ENCODE measurements at places on chromosomes 11 and 22. TPM values are rescaled to one million over a fixed set of nuclear protein-coding genes. Genes with fewer than 3 reads are reported as not detected.
A peak's percentile ranks its signal among the peaks of the same experiment; 100 is the strongest.

- DNase-seq = no peak
- no peaks in the 10 kb centered on the region for H3K27me3 ChIP-seq
- no peaks in the 10 kb centered on the region for H3K36me3 ChIP-seq
- no peak overlapping the region for H3K4me3 ChIP-seq
- H3K4me1 ChIP-seq = no peaks in the 10 kb centered on the region
Measured at GRCh38 chr11:86237267-86237804, 7.2 kb upstream of the EED start.

GRCh38 chr11:69475141-69475865, 6.2 kb upstream of the LINC01488 start:
- no peaks in the 10 kb centered on the region for H3K4me1 ChIP-seq
- no peak for DNase-seq
- no peaks in the 10 kb centered on the region for H3K36me3 ChIP-seq

GRCh38 chr22:40180403-40180802, 2.7 kb downstream of the TNRC6B start:
- H3K36me3 ChIP-seq = no peaks in the 10 kb centered on the region
- no peak overlapping the region for H3K27ac ChIP-seq
- peak overlapping the region; percentile 58 for H3K4me3 ChIP-seq
- DNase-seq = no peak

DNA sequence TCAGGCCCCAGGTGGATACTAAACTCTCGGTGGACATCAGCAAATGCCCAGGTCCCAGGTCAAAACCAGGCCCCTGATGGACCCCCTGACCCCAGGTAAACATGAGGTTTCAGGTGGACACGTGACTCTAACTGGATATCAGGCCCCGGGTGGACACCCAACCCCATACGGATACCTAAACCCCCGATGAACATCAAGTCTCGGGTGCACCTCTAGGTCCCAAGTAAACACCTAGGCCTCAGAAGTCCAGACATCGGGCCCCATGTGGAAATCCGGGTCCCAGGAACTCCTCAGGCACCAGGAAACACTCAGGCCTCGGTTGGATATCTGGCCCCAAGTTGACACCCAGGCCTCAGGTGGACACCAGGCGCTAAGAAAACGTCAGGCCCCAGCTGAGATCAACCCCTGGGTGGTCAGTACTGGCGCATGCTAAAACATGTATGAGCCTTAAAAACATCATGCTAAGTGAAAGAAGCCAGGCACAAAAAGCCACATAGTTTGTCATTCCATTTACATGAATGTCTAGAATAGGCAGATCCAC, 54.4 kb upstream of the SEPTIN5 start:
- DNase-seq = no peak
- H3K4me3 ChIP-seq = no peak overlapping the region
- no peak overlapping the region for H3K27ac ChIP-seq
- H3K36me3 ChIP-seq = no peaks in the 10 kb centered on the region

GRCh38 chr11:129312730-129313503, 62.7 kb upstream of the BARX2 start:
- H3K36me3 ChIP-seq = no peaks in the 10 kb centered on the region
- no peaks in the 10 kb centered on the region for H3K4me1 ChIP-seq
- no peak overlapping the region for H3K4me3 ChIP-seq

DNA sequence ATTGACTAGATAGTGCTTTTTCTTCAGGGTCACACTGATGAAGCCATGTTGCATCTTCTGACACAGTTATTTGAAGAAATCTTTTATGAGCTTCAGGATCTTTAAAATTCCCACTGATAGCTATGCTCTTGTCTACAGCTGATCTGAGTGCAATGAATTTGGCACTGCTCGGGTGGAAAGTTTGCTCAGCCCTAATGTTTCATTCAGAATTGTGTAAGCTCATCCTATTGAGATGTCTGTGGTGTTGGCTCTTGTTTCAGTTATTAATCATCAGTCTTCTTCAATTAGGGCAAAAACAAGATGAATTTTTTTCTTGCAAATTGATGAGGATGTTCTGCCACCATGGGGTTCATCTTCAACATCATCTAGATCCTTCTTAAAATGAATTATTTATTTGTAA, 1387.0 kb upstream of the RAG2 start:
- no peak overlapping the region for H3K4me3 ChIP-seq
- no peak for DNase-seq
- no peaks in the 10 kb centered on the region for H3K27me3 ChIP-seq
- H3K4me1 ChIP-seq = peaks cover 4% of the 10 kb centered on the region

DNA sequence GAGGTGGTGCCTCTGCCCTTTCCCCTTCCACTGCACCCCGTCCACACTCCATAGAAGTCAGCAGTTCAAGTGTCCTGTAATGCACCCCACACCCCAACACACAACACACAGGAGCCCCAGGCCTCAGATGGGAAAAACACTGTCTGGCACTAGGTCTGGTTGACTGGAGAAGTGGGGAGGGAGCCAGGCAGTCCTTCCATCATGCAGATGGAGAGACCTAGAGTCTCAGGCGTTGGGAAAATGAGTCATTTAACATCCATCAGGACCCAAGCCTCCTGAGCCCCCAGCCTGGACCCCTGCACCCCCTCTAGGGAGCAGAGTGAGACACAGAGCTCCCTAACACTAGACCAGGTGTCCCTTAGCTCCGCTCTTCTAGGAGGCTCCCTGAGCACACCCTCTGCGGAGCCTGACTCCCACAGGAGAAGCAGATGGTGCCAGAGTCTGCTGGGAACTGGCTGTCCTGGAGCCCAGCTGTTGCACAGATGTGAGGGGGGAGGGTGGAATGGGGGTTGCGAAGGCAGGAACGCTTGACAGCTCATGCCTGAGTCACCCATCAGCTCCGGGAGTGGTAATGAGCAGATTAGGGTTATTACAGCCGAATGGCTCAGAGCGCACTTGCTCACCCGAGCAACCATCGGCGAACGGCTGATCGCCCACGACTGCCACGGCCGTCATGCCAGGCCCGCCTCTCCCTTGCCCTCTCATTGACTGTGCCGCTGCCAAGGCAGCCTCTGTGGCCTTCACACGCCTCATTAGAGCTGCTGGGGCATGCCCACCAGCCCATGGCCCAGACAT, 22.1 kb upstream of the SYT7 start:
- peak; percentile 89 for DNase-seq
- no peak overlapping the region for H3K4me3 ChIP-seq
- H3K27me3 ChIP-seq = no peaks in the 10 kb centered on the region

DNA sequence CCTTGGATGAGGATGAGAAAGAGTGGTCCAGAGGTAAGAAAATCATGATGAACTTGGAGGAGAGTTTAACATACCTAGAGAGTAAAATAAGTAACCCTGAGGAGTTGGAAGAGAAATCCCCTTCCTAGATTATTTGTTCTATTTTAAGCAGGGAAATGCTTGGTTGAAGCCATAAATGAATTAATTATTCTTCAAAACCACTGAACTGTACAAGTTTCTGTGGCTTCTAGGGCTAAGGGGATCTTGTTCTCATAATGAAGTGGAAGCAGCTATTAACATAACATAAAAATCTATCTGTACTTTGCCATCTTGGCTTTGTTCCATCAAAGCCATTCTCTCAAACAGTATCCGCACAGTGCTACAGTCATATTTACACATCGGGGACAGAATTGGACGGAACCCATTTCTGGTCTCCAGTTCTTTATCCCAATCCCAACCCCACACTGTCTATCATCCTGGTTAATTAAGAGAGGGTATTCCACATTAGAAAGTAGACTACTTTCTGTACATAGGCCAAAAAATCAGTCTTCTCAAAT, 14.5 kb upstream of the ARHGAP42 start:
- no peaks in the 10 kb centered on the region for H3K36me3 ChIP-seq
- no peak for DNase-seq
- no peak overlapping the region for H3K27ac ChIP-seq
- no peaks in the 10 kb centered on the region for H3K4me1 ChIP-seq

GRCh38 chr22:44963832-44964721, 45.7 kb downstream of the PHF21B start:
- peak; percentile 52 for DNase-seq
- H3K4me3 ChIP-seq = no peak overlapping the region
- H3K27ac ChIP-seq = no peak overlapping the region
- no peaks in the 10 kb centered on the region for H3K27me3 ChIP-seq
- H3K4me1 ChIP-seq = peaks cover 30% of the 10 kb centered on the region

The CNGA4 gene
- 0.08 TPM for polyA plus RNA-seq

The BSX gene
- 0.16 TPM for polyA plus RNA-seq

The NNMT gene
- 106 TPM for polyA plus RNA-seq

Data from SK-N-SH (cell line).